Fibroblast of skin of back (primary cell): ENCODE measurements at places on chromosomes 3 and 15.

DNA sequence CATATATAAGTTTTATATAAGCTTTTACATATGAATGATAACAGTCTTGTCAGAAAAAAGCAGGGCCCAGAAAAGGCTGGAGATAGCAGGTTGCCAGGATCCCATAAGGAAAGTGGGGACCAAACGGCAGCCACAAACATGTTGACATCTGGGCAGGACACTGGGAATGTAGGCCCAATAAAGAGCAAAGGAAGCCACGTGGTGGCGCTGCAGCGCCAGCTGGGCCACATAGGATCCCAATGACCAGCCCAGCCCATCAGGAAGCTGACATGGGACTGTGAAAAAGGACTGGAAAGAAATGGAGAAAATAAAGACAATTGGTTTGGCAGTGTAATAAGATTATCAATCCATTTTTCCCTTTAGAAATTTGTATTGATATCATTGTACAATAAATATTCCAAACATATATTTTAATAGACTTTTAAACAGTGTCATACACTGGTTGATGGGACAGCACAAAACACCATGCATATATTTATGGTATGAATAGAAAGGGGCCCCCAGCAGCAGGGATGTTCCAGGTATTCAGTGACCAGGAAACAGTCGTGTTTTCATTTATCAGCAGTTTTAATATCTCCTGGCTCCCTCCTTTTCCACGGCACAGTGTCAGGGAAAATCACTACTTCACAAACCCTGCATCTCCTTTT is 89.0 kb upstream of the STRIT1 start:
- DNase-seq, result peak; percentile 67

- no peak for DNase-seq
Measured at GRCh38 chr3:17290894-17291293, 406.1 kb downstream of the PLCL2 start.

DNA sequence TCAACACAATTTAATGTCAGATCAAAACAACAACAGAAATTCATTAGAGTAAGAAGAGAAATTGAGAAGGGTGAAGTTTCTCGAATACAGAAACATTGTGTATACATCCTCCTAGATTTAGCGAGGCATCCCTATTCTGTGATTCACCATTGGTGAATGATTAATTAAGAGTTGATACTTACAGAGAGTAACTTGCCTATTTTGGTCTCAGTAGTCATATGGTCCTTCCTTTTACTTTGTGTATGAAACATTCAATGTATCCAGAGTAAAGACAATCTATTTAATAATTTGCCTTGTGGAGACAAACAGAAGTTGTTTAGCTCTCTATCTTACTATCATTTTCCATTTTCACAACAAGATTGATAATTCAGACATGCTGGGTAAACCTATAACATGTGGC is 432.0 kb downstream of the ZPLD1 start:
- DNase-seq, result no peak

- no peak for DNase-seq
Measured at GRCh38 chr3:119817071-119817470, 35.2 kb downstream of the NR1I2 start.

- DNase-seq, result no peak
Measured at GRCh38 chr15:83249030-83249343, 35.5 kb downstream of the BNC1 start.

DNA sequence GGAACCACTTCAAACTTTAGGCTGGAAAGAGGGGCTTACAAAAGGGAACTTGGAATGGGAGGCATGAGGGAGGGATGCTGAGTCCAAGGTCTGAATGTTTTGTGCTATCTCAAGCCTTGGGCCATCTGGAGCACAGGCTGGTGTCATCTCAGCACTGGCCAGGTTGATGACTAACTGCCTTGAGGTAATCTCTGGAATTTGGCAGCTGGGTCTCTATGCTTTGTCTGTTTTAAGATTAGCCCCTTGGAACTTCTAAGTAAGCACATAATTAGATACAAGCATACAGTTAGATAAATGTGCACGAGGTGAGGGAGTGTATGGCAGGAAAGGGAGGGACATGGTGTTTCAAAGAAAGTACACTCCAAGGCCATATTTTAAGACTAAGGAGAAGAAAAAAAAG is 252.4 kb upstream of the CCDC54 start:
- DNase-seq, result peak; percentile 76

DNA sequence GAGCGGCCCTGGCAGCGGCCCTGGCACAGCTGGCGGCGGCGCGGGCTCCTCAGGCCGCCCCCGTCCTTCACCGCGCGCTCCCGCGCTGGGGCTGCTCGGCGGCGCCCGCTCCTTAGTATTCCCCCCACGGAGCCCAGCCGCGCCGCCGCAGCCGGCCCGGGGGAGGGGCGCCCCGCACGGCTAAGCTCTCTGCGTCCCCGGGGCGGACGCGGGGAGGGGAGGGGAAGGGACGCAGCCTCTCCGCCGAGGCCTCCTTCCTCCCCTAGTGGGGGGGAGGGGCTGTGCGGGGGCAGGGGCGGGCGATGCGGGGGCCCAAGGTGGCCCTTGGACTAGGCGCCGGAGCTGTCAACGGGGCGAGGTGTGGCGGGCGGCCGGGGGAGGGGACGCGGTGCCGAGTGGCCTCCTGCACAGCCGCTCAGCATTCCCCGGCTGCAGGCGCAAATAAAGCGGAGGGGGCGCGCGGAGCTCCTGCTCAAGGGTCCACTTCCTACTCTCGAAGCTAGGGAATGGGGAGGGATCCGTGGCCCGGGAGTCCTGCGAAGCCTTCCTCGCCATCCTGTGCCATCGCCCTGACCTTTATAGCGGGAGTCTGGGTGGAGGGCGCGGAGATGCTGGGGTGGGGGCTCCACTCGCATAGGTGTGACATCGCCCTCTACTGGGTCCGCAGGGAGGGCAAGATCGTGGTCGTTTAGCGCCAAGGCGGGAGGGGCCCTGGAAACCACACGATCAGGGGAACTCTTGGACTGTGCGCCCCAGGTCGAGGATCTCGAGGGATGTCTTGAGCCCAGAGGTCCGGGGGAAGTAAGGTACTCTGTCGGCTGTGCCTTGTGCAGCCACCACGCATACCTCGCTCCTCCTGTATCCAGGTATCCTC is 22.2 kb downstream of the EPHB3 start:
- no peak for DNase-seq

DNA sequence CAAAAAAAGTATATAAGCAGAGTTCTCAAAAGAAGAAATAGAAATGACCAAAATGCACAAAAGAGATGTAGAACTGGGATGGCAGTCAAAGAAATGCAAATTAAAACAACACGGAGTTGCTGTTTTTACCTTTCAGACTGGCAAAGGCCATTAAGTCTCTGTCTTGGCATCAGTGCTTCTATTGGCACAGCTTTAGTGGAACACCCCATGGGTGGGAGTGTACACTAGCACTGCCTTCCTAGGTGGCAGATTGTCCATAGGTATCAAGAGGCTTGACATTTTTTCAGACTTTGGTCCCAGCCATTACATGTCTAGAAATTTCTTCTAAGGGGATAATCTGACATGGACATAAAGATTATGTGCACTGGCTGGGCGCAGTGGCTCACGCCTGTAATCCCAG is 58.1 kb upstream of the VILL start:
- no peak for DNase-seq

- peak; percentile 44 for DNase-seq
Measured at GRCh38 chr3:66398228-66399025, 102.4 kb downstream of the LRIG1 start.

DNA sequence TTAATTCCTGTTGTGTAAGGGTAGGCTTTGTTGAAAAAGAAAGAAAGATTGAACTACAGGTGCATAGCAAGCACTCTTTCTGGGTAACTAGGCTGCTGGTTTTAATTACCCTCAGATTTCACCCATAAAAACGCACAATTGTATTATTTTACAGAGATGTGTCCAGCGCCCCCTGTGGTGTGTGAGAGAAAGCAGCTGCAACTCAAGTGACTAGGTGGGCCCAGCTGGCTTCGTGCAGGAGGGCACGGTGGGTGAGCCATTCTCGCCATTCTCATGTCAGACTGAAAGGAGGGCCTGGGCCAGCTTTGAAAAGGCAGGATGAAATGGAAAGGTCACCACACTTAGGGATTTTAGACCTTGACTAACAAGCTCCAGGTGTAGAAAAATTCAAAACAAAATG is 122.6 kb downstream of the LRIG1 start:
- peak; percentile 32 for DNase-seq

DNA sequence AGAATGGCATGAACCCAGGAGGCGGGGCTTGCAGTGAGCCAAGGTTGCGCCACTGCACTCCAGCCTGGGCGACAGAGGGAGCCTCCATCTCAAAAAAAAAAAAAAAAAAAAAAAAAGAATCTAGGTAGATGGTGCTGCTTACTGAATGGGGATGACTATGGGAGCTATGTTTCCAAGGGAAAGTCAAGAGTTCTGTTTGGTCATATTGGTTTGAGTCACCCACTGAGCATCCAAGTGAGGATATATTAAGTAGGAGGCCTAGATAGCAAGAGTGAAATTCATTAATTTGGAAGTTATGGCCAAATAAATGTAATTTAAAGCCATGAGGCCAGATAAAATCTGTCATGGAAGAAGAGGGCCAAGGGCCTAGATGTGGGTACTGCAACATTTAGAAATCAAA is 9.0 kb upstream of the UACA start:
- peak; percentile 48 for DNase-seq

GRCh38 chr3:124777762-124778470 is 47.7 kb downstream of the UMPS start:
- DNase-seq, result no peak

DNA sequence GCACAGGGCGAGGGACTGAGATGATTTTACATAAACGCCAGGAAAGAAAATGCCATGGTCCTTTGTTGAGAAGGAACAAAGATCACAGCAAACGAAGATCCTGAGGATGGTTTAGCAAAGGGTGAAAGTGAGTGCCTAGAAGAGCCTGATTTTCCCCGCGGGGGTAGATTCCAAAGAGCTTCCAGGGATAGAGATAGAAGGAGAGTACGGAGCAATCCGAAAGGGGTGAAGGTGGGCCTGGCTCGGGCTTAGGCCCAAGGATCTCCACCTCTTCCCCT is 977 bp downstream of the CDC25A start:
- peak; percentile 10 for DNase-seq

- DNase-seq, result no peak
Measured at GRCh38 chr3:40719660-40720287, 195.0 kb downstream of the ZNF621 start.

- no peak for DNase-seq
Measured at GRCh38 chr3:30546934-30547333, 59.5 kb upstream of the TGFBR2 start.

DNA sequence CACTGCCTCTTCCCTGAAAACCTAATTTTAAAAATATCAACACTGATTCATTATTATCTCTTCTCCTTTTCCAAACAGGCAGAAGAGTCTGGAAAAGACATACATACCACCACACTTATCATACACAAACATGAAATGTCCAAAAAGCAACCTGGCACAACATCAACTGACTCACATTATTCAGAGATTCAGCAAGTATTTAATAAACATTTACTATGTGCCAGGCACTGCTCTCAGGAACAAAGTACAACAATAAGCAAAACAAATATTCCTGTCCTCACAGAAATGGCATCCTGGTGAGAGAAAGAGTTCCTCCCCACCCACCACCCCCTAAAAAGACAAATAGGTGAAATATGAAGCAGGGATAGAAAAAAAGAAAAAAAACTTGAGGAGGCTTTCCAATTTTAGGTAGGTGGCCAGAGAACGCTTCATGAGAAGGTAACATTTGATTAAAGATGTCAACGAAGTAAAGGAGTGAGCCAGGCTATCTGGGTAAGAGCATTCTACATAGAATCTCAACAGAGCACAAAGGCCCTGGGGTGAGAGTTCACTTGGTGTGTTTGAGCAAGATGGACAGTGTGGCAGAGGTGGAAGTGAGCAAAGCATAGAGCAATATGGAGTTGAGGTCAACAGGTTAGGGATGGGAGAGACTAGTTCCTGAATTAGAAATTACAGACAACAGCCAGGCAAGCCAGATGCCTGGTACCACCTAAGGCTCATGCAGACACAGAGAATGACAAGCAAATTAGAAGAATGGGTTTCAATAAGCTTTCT is 141.7 kb downstream of the OSBPL10 start:
- peak; percentile 9 for DNase-seq

DNA sequence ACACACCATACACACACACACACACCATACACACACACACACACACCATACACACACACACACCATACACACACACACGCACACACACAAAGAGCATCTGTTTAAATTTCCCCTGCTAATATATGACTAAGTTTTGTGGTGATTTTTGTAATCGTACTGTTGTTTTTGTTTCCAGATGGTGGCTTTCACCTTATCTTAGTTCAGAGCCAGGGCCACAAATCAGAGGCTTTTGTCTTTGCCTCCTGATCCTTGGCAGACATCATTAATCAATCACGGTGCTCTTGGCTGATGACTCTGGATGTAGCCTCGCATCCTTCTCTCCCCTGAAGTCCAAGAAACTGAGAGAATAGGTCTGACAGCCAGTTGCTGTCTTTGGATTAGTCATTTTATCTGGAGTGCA is 52.1 kb downstream of the EDEM1 start:
- peak; percentile 15 for DNase-seq
